NCI-H2029 (cell line): ENCODE measurements at places on chromosomes 6 and 20.

GRCh38 chr6:168084465-168085160 lies 5.6 kb upstream of the FRMD1 start:
- no peak for DNase-seq

GRCh38 chr20:48242623-48243022 lies 457.3 kb upstream of the SULF2 start:
- no peak for DNase-seq

DNA sequence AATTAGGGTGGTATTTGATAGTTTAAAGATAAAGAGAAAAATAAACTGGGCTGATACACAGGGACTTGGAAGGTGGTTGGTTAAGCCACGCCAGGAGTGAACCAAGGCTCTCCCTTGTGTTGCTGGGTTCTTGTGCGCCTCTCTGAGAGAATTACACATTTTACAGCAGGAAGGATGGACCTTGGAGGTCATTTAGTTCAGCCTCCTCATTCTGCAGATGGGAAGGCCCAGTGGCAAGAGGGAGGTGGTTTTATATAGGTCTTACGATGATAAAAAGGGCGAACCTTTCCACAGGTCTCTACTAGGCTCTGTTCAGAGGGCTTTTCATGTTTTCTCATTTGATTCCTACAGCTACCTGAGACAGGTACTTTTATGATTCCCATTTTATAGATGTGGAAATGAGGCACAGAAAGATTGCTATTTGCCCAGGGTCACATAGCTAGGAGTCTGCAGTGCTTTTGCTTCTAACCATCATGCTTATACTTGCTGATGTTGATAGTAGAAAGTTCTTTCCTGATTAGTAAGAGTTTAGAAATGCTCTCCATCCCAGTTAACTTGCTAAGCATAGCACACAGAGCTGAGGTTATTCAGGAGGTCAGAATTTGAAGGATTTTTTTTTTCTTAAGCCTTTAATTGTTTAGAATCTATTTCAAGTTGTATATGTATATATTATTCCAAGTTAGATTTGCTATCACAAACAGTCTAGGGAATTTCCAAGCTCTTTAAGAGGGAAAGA lies 12.8 kb downstream of the HIVEP1 start:
- no peak for DNase-seq

DNA sequence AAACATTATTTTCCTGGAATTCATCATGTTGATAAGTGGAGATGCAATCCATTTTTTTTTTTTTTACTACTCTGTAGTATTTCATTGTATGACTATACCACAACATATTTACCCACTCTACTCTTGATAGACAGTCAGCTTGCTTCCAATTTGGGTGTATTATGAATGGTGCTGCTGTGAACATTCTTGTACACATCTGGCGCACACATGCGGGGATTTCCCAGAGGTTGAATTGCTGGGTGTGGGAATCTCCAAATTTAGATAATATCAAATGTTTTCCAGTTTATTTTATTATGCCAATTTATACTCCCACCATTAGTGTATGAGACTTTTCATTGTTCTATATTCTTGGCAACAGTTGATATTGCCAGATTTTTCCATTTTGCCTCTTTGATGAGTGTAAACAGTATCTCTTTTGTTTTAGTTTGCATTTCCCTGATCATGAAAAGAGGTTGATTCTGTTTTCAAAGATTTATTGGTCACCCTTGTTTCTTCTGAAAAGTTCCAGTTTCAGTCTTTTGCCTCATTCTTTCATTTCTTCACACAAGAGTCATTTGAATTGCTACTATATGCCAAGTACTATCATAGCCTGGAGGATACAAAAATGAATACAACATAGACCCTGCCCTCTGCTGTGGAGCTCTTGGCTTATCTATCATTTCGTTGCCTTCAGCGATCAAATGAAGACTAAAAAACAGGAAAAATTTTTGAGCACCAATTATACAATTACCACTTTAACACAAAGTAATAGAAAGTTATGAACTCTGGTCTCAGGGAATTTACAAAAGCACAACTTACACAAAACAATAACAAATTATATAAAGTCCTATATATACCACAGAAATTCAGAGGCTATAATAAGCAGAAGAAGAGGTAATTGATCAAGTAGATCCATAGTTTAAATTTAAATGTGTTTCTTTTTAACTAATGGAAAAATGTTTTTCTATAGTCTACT lies 17.1 kb upstream of the NCOA7 start:
- DNase-seq, result no peak

DNA sequence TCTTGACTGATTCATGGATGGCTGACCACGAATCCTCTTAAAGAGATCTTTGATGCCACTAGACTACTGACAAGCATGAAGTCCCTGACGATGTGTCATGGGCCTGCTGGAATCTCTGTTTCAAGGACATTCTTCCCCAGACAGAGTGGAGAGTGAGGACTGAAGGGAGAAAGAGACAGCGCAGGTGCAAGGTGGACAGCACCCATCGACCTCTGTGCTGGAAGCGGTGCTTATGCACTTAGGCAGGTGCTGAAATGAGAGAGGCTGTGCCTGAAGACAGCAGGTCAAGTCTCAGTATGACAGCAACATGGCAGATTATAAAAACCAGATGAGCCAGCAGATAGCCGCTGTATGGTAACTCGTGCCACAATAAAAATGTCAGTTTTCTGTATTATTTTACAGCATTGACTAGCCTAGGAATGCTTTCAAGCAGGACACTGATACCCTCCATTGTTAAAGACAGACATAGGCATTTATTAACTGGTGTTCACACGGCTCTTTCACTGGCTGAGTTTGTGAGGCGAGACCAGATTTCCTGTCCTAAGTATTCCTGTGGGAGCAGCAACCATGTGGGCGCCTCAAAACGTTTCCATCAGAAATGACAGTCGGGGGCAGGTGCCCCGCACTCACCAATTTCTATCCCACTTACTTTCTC lies 47.5 kb downstream of the FOXC1 start:
- no peak for DNase-seq
